ENCODE measurements at places on chromosomes 1 and 21.

- DNase-seq = no peak
Measured at GRCh38 chr1:156627313-156627880, 8.2 kb downstream of the HAPLN2 start.

DNA sequence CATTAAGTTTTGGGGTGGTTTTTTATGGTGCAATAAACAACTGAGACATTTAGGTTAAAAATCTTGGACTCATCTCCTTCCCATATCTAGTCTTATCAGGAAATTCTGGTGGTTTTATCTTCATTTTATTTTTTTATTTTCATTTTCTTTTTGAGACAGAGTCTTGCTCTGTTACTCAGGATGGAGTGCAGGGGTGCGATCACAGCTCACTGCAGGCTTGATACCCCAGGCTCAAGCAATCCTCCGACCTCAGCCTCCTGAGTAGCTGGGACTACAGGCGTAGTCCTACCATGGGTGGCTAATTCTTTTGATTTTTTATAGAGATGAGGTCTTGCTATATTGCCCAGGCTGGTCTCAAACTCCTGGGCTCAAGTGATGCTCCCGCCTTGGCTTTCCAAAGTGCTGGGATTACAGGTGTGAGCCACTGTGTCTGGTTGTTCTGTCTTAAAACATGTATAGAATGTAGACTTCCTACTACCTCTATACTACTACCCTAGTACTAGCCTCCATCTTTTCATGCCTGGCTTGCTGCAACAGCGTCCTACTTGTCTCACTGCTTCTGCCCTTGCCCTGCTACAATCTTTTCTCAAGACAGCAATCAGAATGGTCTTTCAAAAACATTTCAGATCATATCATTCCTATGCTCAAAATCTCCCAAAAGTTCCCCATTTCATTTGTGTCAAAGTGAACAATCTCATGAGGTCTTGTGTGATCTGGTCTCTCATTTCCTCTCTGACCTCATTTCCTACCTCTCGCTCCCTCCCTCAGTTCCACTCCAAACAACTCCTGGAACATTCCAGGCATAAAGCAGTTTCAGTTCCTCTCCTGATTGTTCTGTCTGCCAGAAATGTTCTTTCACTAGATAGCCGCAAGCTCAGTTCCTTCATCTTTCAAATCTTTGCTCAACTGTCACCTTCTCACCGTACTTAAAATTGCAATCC lies 5.9 kb upstream of the FCGR2A start:
- no peak for DNase-seq

- DNase-seq = no peak
Measured at GRCh38 chr1:183588827-183589226, 1.4 kb downstream of the NCF2 start.

DNA sequence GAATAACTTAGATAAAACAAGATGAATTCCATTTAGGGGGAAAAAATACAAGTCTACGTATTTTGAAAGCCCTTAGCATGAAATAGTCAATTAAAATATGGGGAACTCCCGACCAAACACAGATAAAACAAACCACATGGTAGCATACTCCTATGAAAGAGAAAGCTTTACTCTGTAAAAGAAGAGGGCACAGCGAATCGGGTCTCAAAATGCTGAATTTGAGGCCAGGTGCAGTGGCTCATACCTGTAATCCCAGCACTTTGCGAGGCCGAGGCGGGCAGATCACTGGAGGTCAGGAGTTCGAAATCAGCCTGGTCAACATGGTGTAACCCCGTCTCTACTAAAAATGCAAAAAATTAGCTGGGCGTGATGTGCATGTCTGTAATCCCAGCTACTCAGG lies 116.9 kb upstream of the TIAM1 start:
- no peak for DNase-seq

DNA sequence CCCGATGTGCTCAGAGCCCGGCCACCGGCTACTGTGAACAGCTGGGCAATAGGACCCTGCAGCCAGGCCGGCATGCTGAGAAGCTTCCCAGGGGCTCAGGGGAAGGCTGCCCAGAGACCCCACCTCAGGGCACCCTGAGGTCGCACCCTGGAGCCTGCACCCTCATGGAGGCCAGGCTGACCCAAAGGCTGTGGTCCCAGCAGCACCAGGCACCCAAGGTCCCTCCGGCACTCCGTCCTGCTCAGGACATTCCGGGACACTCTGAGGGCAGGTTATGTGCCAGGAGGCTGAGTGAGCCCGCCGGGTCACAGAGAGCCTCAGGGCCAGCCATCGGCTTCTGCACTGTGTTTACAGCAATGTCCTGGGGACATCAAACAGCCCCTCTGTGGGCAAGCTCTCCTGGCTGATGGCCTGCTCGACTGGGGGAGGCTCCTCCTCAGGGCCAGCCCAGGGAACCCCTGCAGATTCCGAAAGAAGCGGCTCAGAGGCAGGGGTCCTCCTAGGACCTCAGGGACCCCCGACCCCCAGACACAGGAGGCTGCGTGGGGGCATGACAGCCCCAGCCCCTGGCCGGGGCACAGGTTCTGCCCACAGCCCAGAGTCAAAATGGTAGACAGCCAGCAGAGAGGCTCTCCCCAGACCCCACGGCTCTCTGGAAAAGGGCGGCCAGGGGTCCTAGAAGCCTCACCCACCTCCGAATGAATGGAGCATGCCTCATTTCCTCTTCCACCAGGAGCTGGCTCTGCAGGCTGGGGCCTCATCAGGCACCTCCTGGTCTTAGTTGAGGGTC lies 8.2 kb downstream of the SLC19A1 start:
- no peak for DNase-seq

GRCh38 chr1:94925561-94926125 lies 1.3 kb downstream of the CNN3 start:
- no peak for DNase-seq

GRCh38 chr1:50420689-50421365 lies 2.4 kb downstream of the DMRTA2 start:
- DNase-seq = no peak

- no peak for DNase-seq
Measured at GRCh38 chr1:171788696-171789095, 7.2 kb downstream of the METTL13 start.

All from GM12864 (cell line).